ENCODE measurements at places on chromosomes 5 and 9. TPM values are rescaled to one million over a fixed set of nuclear protein-coding genes. Genes with fewer than 3 reads are reported as not detected.

GRCh38 chr9:90088434-90088833 is 483.6 kb downstream of the GADD45G start:
- no peak for DNase-seq
- H3K27ac ChIP-seq = no peak overlapping the region
- H3K36me3 ChIP-seq = no peaks in the 10 kb centered on the region
- no peaks in the 10 kb centered on the region for H3K27me3 ChIP-seq
- H3K4me1 ChIP-seq = peaks cover 6% of the 10 kb centered on the region

Gene ANKRD34B
- not detected for total RNA-seq

Gene PROB1
- total RNA-seq = 2.5 TPM

GRCh38 chr9:23412458-23412857 is 413.6 kb downstream of the ELAVL2 start:
- DNase-seq = no peak
- H3K27me3 ChIP-seq = no peaks in the 10 kb centered on the region
- no peak overlapping the region for H3K4me3 ChIP-seq
- H3K27ac ChIP-seq = no peak overlapping the region
- no peaks in the 10 kb centered on the region for H3K4me1 ChIP-seq

DNA sequence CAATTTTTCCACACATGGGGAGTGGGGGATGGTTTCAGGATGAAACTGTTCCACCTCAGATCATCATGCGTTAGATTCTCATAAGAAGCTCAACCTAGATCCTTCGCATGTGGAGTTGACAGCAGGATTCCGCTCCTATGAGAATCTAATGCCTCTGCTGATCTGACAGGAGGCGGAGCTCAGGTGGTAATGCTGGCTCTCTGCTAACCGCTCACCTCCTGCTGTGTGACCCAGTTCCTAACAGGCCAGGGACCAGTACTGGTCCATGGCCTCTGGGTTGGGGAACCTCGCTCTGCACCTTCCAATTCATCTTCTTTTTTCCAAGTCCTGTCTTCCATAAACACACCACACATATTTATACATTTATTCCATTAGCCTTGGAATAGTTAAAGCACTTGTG is 33.0 kb downstream of the POU5F2 start:
- H3K4me1 ChIP-seq = no peaks in the 10 kb centered on the region
- no peak overlapping the region for H3K4me3 ChIP-seq
- no peaks in the 10 kb centered on the region for H3K27me3 ChIP-seq
- DNase-seq = no peak

- DNase-seq = no peak
- H3K4me1 ChIP-seq = peaks cover 36% of the 10 kb centered on the region
- H3K4me3 ChIP-seq = no peak overlapping the region
- H3K36me3 ChIP-seq = peaks cover 14% of the 10 kb centered on the region
- H3K27me3 ChIP-seq = no peaks in the 10 kb centered on the region
Measured at GRCh38 chr5:149432911-149433401, 53.9 kb upstream of the IL17B start.

DNA sequence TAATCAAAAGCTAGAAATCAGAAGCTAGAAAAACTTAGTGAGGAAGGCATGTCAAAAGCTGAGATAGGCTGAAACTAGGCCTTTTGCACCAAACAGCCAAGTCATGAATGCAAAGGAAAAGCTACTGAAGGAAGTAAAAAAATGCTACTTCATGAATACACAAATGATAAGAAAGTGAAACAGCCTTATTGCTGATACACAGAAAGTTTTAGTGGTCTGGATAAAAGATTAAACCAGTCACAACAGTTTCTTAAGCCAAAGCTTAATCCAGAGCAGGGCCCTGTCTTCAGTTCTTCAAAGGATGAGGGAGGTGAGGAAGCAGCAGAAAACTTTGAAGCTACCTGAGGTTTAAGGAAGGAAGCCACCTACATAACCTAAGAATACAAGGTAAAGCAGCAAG is 102.5 kb upstream of the SH3GL2 start:
- H3K27me3 ChIP-seq = no peaks in the 10 kb centered on the region
- no peak for DNase-seq
- no peaks in the 10 kb centered on the region for H3K4me1 ChIP-seq
- H3K36me3 ChIP-seq = no peaks in the 10 kb centered on the region
- H3K4me3 ChIP-seq = no peak overlapping the region

GRCh38 chr9:16794871-16795639 is 75.4 kb downstream of the BNC2 start:
- H3K27me3 ChIP-seq = no peaks in the 10 kb centered on the region
- no peak overlapping the region for H3K27ac ChIP-seq
- H3K4me1 ChIP-seq = peaks cover 13% of the 10 kb centered on the region
- no peaks in the 10 kb centered on the region for H3K36me3 ChIP-seq

Gene RGS7BP
- 11.8 TPM for total RNA-seq

- no peak overlapping the region for H3K4me3 ChIP-seq
- DNase-seq = peak; percentile 64
- no peaks in the 10 kb centered on the region for H3K27me3 ChIP-seq
- peak overlapping the region; percentile 71 for H3K27ac ChIP-seq
- H3K36me3 ChIP-seq = no peaks in the 10 kb centered on the region
- H3K4me1 ChIP-seq = peaks cover 29% of the 10 kb centered on the region
Measured at GRCh38 chr9:33813712-33814641, 3.0 kb upstream of the UBE2R2 start.

- H3K4me3 ChIP-seq = no peak overlapping the region
- DNase-seq = peak; percentile 79
- no peaks in the 10 kb centered on the region for H3K27me3 ChIP-seq
- no peaks in the 10 kb centered on the region for H3K4me1 ChIP-seq
- no peaks in the 10 kb centered on the region for H3K36me3 ChIP-seq
- H3K27ac ChIP-seq = no peak overlapping the region
Measured at GRCh38 chr9:98132806-98133631, 14.0 kb upstream of the TRIM14 start.

All from vagina (tissue), 2 donors.